ENCODE measurements at places on chromosomes 6 and 20.
A peak's percentile ranks its signal among the peaks of the same experiment; 100 is the strongest.

- no peak for DNase-seq
Measured at GRCh38 chr20:17620371-17621228, 50.7 kb downstream of the DSTN start.

- DNase-seq, result no peak
Measured at GRCh38 chr20:44851545-44851944, 34.0 kb upstream of the YWHAB start.

- no peak for DNase-seq
Measured at GRCh38 chr6:36594816-36595643, 868 bp downstream of the SRSF3 start.

DNA sequence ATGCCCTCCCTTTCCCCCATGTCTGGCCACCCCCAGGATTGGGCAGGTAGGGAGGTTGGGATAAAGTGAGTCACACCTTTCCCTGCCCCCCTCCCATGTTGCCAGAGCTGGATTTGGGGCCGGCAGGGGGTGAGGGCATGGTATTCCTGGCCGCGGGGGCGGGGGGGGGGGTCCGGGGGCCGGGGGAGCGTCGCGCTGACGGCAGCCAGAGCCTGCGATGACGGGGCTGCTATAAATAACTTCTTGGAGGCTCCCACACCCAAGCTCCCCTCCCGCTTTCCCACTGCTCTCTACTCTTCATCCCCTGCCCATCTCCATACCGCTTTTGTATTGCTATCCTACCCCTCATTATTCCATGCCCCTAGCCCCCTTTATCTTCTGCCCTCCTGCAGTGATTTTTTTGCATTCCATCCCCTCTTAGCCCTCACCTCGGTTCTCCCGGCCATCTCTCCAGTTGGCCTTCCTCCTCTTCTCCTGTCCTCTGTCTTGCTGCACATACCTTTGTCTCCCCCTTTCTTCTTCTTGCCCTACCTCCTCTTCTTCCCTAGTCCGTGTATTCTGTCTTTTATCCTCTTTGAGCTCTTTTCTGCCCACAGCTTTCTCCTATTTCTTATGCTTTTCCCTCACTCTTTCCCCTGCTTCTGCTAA, 13.8 kb downstream of the SYNGAP1 start:
- DNase-seq, result no peak

GRCh38 chr6:117555882-117556498, 46.3 kb downstream of the GOPC start:
- peak; percentile 54 for DNase-seq

- no peak for DNase-seq
Measured at GRCh38 chr20:62749851-62750445, 41.3 kb downstream of the NTSR1 start.

DNA sequence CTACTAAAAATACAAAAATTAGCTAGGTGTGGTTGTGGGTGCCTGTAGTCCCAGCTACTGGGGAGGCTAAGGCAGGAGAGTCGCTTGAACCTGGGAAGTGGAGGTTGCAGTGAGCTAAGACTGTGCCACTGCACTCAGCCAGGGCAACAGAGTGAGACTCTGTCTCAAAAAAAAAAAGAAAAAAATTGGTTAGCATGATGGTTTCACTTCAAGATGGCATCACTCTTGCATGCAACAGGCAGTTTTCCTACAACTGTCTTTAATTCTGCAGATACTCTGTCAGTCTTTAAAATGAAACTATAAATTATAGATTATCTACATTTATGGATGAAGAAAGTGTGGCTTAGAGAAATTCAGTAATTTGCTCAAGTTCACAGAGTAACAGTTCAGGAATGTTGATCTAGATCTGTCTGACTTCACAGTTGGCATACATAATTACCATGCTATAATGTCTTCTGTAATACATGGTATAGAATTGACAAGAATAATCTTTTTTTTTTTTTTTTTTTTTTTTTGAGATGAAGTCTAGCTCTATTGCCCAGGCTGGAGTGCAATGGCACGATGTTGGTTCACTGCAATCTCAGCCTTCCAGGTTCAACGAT, 27.0 kb downstream of the ITCH start:
- DNase-seq, result no peak

GRCh38 chr6:156826290-156826955, 49.2 kb downstream of the ARID1B start:
- DNase-seq, result no peak

DNA sequence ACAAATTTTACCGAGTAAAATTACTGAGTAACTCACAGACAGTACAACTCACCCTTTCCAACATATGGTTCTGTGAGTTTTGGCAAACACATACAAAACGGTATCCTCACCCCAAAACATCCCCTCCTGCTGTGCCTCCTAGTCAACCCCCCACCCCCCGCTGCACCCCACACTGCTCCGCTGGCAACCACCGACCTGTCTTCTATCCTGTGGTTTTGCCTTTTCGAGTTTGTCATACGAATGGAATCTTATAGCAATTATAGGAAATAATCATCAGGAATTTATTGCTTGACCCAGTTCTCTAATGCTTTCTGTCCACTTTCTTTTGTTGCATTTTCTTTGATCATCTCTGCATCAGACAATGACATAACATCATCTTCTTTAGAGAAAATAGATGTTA, 312.3 kb downstream of the KIF16B start:
- no peak for DNase-seq

DNA sequence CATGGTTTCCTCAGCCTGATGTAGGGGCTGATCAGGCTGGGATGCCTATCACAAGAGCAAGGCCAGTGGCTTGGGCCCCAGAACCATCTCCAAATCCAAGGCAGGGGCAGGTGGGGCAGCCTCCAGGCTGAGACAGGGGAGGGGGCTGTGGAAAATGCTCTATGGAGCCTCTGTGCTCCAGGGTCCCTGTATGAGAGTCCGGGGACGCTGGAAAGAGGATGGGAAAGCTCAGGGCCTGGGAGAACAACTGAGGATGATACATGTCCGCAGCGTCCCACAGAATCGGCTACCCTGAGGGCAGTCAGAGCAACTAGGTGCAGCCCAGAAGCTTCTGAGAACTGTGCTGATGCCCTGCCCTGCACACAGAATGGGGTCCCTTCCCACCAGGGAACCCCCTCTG, 43.4 kb downstream of the CPXM1 start:
- no peak for DNase-seq

- DNase-seq, result no peak
Measured at GRCh38 chr6:80363501-80364122, 257.1 kb downstream of the BCKDHB start.

DNA sequence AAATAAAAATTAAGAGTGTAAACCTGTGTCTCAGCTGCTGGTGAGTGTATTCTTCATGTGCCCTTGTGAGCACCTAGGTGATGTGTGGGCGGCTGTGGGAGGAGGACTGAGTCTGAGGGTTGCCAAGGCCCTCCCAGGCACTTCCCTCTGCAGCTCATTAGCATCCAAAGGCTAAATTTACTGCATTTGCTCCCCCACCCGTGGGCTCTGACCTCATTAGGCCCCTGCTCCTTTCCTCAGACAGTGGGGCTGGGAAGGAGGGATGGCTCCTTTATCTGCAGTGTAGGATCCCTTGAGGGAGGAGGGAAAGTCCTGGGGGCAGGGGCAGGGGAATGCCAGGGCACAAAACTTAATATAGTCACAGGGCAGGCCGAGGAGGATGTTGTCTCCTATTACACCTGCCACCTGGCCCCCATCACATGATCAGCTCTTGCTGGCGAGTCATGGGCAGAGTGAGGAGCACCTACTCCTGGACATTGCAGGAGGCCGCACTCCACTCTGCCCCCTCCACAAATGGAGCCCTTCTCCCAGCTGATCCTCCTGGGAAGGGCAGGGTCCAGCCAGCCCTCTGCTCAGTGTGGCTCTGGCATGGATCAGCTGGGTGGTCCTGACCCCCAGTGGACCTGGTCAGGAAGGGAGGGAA, 133.2 kb downstream of the MRPL14 start:
- no peak for DNase-seq

GRCh38 chr20:17616480-17617211, 46.8 kb downstream of the DSTN start:
- no peak for DNase-seq

- no peak for DNase-seq
Measured at GRCh38 chr6:161265554-161265953, 8.3 kb downstream of the AGPAT4 start.

GRCh38 chr6:3696525-3697088, 54.9 kb downstream of the PXDC1 start:
- DNase-seq, result no peak

DNA sequence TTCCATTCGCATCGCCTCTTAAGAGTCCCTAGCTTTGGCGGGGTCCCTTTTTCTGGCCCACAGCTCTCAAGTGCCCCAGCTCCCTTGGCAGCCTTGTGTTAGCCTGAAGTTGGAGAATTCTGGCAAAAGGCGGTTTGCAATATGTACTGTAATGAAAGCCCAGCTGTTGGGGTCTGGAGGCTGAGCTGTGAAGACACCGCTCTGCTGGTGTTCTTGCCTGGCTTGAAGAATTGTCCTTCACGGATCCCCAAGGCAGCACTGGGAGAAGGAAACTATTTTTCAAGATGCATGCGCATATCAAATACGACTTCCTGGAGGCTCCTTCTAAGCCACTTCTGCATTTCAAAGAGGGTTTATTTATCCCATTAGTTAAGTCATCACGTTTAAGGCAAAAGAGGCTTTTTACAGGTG, 21.4 kb upstream of the CITED2 start:
- no peak for DNase-seq

DNA sequence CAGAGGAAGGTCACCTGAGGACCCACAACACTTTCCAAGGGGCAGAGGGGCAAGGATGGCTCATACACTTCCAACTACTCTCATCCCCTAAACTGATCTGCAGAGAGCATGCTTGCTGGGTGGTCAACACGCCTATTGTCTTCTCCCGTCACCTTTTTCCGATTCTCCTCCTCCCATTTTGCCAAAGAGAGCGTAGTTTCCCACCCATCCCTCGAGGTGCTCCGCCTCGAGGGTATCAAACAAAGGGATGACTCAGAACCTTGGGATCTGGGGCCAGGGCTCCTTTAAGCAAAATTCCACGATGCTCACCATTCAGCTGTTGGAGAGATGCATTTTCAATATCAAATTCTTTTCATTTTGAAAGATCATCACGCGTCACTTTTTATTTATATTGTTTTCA, 507.5 kb upstream of the SULF2 start:
- no peak for DNase-seq

- DNase-seq, result no peak
Measured at GRCh38 chr20:42701948-42702347, 487.8 kb downstream of the PTPRT start.

- peak; percentile 57 for DNase-seq
Measured at GRCh38 chr20:43666376-43667328, at the start of gene MYBL2. Gene MYBL2 (plus strand): TSS chr20:43667114. CDS start chr20:43667284, 170 bp downstream.

GRCh38 chr6:99514089-99514488, 1.1 kb downstream of the USP45 start:
- DNase-seq, result no peak

- no peak for DNase-seq
Measured at GRCh38 chr6:35439308-35439707, 12.8 kb upstream of the FANCE start.

DNA sequence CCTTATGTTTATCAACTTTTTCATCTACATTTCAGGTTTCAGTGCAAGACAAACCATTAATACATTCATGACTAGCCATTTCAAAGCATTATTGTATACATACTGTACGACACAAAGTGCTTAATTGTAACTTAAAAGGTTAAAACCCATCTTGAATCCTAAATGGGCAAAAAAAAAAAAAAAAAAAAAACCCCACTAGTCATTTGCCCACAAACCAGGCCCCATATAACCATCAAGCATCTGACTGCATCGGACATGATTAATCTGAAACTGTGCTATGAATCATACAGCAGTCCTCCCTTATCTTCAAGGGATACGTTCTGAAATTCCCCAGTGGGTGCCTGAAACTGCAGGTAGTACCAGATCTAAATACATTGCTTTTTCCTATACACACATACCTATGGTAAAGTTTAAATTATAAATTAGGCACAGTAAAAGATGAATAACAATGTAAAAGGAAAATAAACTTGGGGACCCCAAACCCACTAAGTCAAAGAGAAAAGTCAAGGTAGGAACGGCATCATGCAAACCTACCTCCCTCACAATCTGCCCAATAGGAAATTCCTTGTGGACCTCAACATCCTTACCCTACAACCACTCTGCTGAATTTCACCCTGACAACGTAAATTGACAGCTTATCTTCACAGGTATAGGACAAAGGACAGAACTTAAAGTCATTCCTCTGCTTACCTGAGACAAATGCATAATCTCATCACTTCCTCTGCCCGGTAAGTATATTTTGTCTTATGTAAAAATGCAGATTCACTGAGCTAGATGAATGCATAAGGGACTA, 14.3 kb downstream of the B4GALT5 start:
- no peak for DNase-seq

- DNase-seq, result no peak
Measured at GRCh38 chr6:36280983-36281382, 11.1 kb downstream of the PNPLA1 start.

GRCh38 chr6:142534484-142534883, 232.7 kb downstream of the ADGRG6 start:
- no peak for DNase-seq

DNA sequence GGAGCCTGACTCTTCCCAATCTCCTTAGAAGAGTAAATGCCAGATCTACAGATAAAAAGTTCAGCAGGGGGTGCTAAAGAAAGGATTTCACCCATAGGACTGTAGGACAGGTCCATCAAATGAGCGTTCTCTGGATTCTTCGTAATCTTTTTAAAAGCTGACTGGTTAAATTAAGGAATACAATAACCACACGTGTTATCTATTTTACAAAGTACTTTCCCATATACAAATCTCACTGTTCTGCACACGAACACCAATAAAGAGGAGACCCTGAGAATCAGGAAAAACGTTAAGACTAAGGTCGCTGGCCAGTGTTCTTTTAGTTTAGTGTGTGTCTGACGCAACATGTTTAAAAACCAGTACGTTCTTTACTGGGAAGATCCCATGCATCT, 542 bp downstream of the TUBE1 start:
- DNase-seq, result no peak

DNA sequence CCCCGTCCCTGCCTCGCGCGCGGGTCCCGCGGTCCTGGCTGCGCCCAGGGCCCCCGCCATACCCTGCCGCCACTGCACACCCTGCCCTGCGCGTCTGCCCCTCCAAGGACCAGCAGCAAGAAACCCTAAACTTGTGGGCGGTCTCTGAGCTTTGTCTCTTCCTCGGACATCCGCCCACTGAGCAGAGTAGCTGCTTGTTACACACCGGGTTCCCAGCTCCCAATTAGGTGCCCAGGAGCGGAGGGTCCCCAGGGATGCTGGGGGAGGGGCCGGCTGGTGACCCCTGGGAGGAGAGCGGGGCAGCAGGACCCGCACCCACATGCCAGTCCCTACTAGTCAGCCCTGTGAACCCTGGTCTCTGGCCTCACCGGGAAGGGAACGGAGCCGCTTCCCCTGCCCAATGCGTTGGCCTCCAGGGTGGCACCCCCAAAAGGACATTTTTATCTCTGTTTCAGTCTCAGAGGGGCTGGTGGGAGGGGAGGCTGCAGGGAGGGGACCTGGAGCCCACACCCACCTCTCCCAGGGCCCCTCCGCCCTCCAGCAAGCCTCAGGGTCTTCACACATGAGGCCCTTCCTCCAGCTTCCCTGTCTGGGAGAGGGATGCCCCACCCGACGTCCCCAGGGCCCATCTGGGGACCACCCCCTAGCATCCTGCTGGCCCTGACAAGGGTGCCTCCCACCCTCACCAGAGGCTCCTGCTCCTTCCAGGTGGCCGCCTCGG, 10.5 kb downstream of the STMN3 start:
- no peak for DNase-seq

GRCh38 chr6:162184465-162184864, 543.1 kb downstream of the PRKN start:
- DNase-seq, result no peak

- DNase-seq, result no peak
Measured at GRCh38 chr6:159557031-159557430, 136.0 kb downstream of the SOD2 start.
